ENCODE measurements at places on chromosomes 6 and 20.

DNA sequence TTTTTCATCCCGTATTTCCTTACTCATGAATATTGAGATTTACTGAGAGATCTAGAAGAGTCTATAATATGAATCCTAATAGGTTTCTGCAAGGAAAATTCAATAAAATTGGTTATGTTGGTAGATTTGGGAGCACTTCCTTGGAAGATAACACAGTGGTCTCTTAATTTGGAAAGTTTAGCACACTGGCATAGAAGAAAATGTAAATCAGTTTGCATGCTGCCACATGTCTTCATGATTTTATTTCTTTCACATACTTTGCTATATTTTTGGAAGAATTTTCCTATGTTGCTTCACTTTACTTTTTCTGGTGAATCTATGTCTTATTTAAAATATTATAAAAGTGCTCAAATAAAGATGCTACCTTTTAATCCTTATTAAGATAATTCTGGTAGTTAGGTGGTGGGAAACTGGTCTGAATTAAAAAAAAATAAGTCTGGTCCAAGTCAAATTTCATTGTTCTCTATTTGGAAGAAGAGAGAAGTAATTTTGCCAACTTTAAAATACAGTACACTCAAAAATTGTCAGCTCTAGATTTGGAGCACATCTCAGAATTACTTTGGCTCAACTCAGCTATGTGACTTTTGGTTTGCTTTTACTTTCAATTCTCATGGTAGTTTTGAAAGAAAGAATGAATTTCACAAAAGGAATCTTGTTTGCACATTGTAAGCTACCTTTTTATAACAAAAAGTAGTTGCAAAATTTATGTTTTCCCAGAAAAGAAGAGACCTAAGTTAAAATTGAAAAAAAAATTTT, 197.3 kb downstream of the CENPW start:
- no peak overlapping the region for H3K27ac ChIP-seq
- H3K4me1 ChIP-seq: no peaks in the 10 kb centered on the region
- no peaks in the 10 kb centered on the region for H3K36me3 ChIP-seq
- H3K27me3 ChIP-seq: no peaks in the 10 kb centered on the region
- DNase-seq: no peak
- H3K4me3 ChIP-seq: no peak overlapping the region

DNA sequence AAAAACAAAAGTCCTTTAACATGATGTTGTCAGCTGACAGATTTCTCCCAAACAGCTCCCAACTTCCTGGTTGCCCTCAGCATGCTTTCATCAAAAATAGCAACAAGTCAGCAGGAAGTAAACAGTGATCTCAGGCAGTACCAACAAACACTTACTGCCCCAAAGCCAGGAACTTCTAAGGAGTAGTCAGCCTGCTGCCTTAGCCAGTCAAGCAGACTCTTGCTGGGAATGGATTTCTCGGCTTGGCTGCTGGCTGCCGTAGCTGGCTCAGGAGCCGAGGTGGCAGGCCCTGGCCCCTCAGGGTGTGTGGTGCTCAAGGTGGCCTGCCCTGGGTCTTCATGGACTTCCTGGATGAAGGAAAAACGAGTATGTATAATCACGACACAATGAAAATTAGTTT, 46.6 kb upstream of the EMILIN3 start:
- no peaks in the 10 kb centered on the region for H3K4me1 ChIP-seq
- peaks cover 65% of the 10 kb centered on the region for H3K36me3 ChIP-seq
- no peak overlapping the region for H3K27ac ChIP-seq
- DNase-seq: no peak
- no peaks in the 10 kb centered on the region for H3K27me3 ChIP-seq

- no peaks in the 10 kb centered on the region for H3K27me3 ChIP-seq
- DNase-seq: no peak
- no peaks in the 10 kb centered on the region for H3K4me1 ChIP-seq
- no peak overlapping the region for H3K27ac ChIP-seq
Observed at GRCh38 chr6:20479060-20479459, 55.2 kb upstream of the CDKAL1 start.

GRCh38 chr6:38057994-38058393, 238.5 kb downstream of the ZFAND3 start:
- no peak overlapping the region for H3K4me3 ChIP-seq
- peak overlapping the region; percentile 90 for H3K27ac ChIP-seq
- peaks cover 15% of the 10 kb centered on the region for H3K36me3 ChIP-seq
- no peaks in the 10 kb centered on the region for H3K27me3 ChIP-seq

DNA sequence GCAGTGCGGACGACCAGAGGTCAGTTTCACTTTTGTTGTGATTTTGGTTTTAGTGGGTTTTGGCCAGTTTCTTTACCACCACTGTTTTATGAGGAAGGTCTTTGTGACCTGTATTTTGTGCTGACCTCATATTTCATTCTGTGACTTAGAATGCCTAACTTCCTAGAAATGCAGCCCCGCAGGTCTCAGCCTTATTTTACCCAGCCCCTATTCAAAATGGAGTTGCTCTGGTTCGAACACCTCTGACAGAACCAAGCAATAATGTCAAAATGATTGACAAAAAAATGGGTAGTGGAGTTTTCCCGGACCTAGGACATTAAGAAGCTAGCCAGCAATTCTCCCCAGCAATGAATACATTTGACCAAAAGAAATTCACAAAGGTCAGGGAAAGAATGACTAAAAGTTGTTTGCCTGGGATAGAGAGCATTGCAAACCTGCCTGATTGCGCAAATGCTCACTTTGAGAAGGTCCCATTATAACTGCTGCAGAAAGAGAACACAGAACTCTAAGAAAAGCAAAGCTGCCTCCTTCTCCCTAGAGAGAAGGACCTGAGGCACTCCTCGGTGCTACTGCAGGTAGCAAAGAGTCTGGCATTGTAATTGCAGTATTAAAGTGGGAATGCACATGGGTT, 288.8 kb downstream of the ADGB start:
- DNase-seq: no peak
- H3K27ac ChIP-seq: no peak overlapping the region
- H3K4me1 ChIP-seq: no peaks in the 10 kb centered on the region
- no peaks in the 10 kb centered on the region for H3K36me3 ChIP-seq

DNA sequence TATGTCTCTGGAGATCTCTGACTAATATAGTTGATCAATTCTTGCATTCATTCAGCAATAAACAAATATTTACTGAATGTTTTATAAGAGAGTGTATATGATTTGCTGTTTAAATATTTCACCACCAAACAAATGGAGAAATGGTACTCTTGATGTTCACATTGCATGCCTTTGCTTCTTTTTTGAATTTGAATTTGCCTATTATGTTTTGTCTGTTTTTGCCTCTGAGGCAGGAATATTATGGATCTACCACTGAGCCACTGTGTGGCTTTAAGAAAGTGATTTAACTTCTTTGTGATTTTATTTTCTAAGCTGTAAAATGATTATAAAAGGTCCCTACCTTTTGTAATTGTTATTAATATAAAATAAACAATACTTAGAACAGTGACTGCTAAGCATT, 345.0 kb downstream of the DOK5 start:
- H3K27ac ChIP-seq: no peak overlapping the region
- no peaks in the 10 kb centered on the region for H3K27me3 ChIP-seq
- H3K4me3 ChIP-seq: no peak overlapping the region
- H3K4me1 ChIP-seq: no peaks in the 10 kb centered on the region

GRCh38 chr6:80095600-80095999, 10.9 kb upstream of the BCKDHB start:
- H3K27me3 ChIP-seq: no peaks in the 10 kb centered on the region
- no peaks in the 10 kb centered on the region for H3K36me3 ChIP-seq
- H3K4me1 ChIP-seq: no peaks in the 10 kb centered on the region
- no peak overlapping the region for H3K4me3 ChIP-seq

- H3K4me3 ChIP-seq: no peak overlapping the region
- H3K36me3 ChIP-seq: no peaks in the 10 kb centered on the region
- H3K4me1 ChIP-seq: no peaks in the 10 kb centered on the region
- H3K27me3 ChIP-seq: no peaks in the 10 kb centered on the region
- H3K27ac ChIP-seq: no peak overlapping the region
- DNase-seq: no peak
Observed at GRCh38 chr6:113318575-113318917, 538.6 kb upstream of the MARCKS start.

DNA sequence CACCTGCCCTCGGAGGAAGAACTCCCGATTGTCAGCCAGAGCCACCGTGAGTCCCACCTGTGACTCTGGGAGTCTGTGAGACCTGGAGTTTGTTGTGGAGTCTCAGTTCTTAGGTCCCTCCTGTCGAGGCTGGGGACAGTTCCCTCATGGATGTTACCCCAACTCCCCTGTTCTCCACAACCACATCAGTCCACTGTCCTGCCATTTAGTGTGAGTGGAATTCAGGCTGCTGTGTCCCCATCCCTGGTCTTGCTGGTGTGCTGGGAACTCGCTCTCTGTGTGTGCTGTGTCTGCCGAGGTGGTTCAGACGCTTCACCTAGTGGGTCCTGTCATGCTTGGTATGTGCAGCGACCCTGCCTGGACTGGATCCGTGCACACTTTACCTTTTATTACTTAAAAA, 163.2 kb downstream of the DTNBP1 start:
- peaks cover 9% of the 10 kb centered on the region for H3K4me1 ChIP-seq
- no peaks in the 10 kb centered on the region for H3K27me3 ChIP-seq
- peaks cover 94% of the 10 kb centered on the region for H3K36me3 ChIP-seq
- no peak overlapping the region for H3K27ac ChIP-seq
- DNase-seq: no peak
